ENCODE measurements at places on chromosomes 1 and 21. TPM values are rescaled to one million over a fixed set of nuclear protein-coding genes. Genes with fewer than 3 reads are reported as not detected.

ARHGAP30 gene
- 260 TPM for total RNA-seq

DNA sequence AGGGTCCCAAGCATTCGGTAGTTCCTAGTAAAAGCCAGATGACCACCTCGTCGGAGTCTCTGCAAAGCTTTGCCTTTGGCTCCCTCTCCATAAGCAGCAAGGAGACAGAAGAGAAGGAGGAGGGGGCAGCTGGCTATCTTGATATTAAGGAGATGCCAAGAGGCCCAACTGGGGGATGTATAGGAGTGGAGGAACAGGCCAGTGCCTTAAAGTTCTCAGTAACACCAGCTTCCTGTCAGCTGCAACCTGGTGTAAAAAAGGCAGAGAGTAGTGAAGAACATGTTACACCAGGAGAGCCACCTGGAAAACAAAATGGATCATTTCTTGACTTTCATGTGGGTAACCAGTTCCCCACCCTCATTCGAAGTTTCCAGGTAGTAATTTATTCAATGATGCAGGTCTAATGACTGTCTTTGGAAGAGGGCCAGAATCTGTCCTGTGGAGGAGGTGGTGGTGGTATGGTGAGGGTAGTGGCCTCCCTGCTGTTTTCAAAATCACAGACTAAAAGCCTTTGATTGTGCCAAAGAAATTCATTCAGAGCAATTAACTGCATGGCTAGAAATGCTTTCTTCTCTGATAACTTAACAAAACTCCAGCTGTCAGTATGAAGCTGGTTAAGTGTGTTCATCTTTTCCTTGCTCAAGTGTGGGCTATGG is 27.3 kb downstream of the TMEM200B start:
- no peaks in the 10 kb centered on the region for H3K27me3 ChIP-seq
- peaks cover 2% of the 10 kb centered on the region for H3K4me1 ChIP-seq
- peaks cover 34% of the 10 kb centered on the region for H3K36me3 ChIP-seq
- no peak overlapping the region for H3K4me3 ChIP-seq
- H3K27ac ChIP-seq, result no peak overlapping the region

GRCh38 chr1:2982615-2983318 is 38.5 kb upstream of the ACTRT2 start:
- no peak for DNase-seq
- H3K4me3 ChIP-seq, result no peak overlapping the region
- H3K27me3 ChIP-seq, result no peaks in the 10 kb centered on the region

NPPB gene
- total RNA-seq, result not detected

DNA sequence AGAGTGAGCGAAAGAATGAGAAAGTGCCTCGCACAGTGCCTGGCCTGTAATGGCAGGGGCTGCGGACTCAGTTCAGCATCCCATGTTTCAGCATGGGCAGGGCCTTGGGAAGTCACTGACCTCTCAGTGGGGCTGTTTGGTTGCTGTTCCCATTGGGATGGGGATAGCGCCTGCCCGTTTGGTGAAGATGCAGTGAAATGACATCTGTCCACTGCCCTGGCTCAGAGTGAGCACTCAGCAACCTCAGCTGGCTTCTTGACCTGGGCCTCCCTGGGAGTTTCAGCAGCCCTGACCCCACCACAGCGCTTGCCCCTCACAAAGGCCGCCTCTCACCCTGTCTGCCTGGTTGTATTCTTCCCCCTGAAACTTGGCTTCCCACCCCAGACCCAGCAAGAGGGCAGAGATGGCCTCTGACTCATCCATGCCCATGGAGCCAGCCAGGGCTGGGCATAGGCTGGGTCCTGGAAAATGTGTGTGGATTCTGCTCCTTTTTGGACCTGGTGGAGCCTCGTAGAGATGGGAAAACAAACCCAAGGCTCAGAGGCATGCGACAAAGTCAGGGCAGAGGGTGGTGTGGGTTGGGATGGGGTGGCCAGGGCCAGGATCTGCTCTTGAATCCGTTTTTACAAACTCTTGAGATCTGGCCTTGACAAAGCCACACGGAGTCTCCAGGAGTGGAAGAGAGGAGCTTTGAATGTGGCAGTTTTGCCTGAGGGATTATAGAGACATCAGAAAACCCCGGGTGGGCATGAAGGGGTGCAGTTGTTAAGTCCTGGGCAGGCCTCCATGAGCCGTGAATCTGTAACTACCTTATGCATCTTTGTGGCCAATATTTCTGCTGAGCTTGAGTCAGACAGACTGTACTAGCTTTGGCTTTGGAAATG is 1.2 kb downstream of the XKR8 start:
- peaks cover 4% of the 10 kb centered on the region for H3K36me3 ChIP-seq
- peak overlapping the region; percentile 85 for H3K4me3 ChIP-seq
- H3K27ac ChIP-seq, result peak overlapping the region; percentile 21
- peaks cover 18% of the 10 kb centered on the region for H3K4me1 ChIP-seq

DNA sequence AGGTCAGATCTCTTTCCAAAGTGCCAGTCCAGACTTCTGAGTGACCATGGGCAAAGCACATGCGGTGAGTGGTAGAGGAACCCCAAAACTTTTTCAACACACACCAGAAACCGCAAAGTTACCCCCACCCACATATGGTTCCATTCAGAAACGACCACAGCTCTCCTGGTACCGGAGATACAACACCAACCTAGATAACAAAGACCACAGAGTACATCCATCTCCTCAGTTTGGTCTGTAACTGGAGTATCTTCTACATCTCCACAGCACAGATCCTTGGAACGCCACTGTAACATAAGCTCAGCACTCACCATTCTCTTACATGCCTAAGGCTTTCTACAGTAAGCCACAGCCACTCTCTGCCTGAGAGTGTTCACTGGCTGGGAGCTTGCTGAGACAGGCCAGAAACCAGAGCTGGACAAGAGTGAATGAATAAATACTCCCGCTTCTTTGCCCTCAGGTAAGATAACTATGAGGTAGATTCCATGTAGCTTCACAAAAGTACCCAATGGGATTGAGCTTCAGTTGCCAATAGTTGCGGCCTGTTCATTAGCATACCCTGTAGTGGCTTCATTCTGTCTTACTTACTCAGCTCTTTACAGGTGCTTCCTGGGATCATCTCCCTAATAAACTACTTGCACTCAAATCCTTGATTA is 81.8 kb downstream of the SMYD3 start:
- H3K27ac ChIP-seq, result no peak overlapping the region
- no peak for DNase-seq
- H3K36me3 ChIP-seq, result peaks cover 7% of the 10 kb centered on the region
- H3K27me3 ChIP-seq, result no peaks in the 10 kb centered on the region

GRCh38 chr1:42040159-42040558 is 113.1 kb upstream of the GUCA2B start:
- no peak for DNase-seq
- H3K36me3 ChIP-seq, result no peaks in the 10 kb centered on the region
- H3K4me3 ChIP-seq, result no peak overlapping the region
- H3K27me3 ChIP-seq, result peaks cover 5% of the 10 kb centered on the region

RNF115 gene
- total RNA-seq, result 14.7 TPM

DNA sequence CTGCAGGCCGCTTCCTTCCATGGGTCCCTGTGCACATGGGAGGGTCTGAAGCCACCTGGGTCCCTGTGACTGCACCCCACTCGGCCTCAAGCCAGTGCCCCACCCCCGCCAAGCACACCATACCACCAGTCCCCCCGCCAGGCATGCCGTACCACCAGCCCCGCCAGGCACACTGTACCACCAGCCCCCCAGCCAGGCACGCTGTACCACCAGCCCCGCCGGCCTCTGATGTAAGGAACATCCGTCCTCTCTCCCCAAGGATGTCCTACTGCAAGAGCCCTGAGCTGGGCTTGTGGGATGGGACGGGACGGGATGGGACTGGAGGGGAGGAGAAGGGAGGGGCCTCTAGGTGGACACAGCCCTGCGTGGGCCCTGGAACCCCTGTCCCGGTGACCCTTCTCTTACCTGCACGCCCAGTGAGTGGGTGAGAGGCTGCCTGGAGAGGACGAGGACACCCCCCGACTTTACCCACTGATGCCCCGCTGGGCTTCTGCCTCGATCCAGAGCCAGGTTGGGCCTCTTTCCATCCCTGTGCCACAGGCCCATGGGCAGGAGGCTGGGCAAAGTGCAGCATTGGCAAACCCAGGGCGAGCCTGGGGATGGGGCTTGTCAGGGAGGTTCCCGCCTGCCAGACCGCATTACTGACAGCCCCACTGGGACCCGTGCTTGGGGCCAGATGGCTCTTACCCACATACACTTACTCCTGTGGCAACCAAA is 40.8 kb upstream of the COL6A1 start:
- H3K4me1 ChIP-seq, result no peaks in the 10 kb centered on the region
- H3K4me3 ChIP-seq, result no peak overlapping the region
- no peaks in the 10 kb centered on the region for H3K36me3 ChIP-seq

DYNLT5 gene
- not detected for total RNA-seq

GRCh38 chr1:42978317-42979035 is 19.8 kb upstream of the SLC2A1 start:
- no peaks in the 10 kb centered on the region for H3K27me3 ChIP-seq
- peaks cover 7% of the 10 kb centered on the region for H3K36me3 ChIP-seq
- no peak overlapping the region for H3K27ac ChIP-seq
- DNase-seq, result no peak
- H3K4me3 ChIP-seq, result no peak overlapping the region

DNASE2B gene
- not detected for total RNA-seq

GPATCH2 gene
- total RNA-seq, result 10.0 TPM

DNA sequence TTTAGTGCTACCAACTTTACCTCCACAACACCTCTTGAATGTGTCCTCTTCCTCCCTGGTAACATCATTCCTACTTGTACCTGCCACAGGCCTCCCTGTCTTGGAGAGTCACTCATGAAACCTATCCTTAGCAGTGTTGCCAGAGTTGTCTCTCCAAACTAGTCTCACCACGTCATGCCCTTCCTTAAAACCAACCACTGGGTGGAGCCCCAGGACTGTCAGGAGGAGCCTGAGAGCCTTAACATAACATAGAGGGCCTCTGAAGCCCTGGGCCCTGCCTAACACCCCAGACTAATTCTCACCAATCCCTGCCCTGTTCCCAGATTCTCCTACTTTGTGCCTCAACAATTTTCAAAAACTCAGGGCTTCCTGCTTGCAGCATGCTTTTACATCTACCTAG is 65.3 kb downstream of the ZNF697 start:
- H3K36me3 ChIP-seq, result no peaks in the 10 kb centered on the region
- DNase-seq, result no peak
- H3K27ac ChIP-seq, result no peak overlapping the region
- peaks cover 1% of the 10 kb centered on the region for H3K4me1 ChIP-seq

DNA sequence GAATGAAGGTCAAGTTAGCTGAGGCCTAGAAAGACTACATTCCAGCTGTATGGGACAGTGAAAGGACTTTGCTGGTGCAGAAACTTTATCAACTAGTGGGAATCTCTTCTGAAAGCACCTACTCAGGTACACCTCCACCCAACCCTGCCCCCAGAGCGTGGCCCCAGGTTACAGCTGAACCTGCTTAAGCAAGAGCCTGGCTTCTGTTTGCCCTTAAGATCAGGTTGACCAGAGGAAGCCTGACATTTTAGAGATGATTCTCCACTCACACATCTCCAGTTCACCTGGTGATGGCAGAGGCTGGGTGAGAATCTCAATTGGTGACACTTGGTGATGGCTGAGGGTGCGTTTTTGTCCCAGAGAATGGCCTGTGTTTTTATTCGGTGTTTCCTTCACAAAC is 24.0 kb downstream of the ELAPOR1 start:
- no peak overlapping the region for H3K27ac ChIP-seq
- no peaks in the 10 kb centered on the region for H3K36me3 ChIP-seq
- H3K4me1 ChIP-seq, result peaks cover 7% of the 10 kb centered on the region

AMY2B gene
- total RNA-seq, result 23.3 TPM

ADGRL2 gene
- not detected for total RNA-seq

DNA sequence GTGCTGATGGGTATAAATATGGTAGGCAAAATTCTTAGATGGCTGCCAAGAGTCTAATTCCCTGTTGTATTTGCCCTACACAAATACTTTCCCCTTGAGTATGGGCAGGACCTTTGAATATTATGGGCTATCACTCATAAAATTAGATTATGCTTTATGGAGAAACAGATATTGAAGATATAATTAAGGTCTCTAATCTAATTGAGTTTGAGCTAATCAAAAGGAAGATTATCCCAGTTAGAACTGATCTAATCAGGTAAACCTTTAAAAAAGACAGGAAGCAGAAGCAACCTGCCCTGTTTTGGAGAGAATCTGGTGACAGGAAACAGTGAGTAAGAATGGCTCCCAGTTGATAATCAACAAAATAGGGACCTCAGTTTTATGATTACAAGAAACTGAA is 609.0 kb upstream of the PRMT6 start:
- H3K4me3 ChIP-seq, result no peak overlapping the region
- H3K4me1 ChIP-seq, result no peaks in the 10 kb centered on the region
- H3K27ac ChIP-seq, result no peak overlapping the region
- no peaks in the 10 kb centered on the region for H3K27me3 ChIP-seq
- H3K36me3 ChIP-seq, result no peaks in the 10 kb centered on the region

DNA sequence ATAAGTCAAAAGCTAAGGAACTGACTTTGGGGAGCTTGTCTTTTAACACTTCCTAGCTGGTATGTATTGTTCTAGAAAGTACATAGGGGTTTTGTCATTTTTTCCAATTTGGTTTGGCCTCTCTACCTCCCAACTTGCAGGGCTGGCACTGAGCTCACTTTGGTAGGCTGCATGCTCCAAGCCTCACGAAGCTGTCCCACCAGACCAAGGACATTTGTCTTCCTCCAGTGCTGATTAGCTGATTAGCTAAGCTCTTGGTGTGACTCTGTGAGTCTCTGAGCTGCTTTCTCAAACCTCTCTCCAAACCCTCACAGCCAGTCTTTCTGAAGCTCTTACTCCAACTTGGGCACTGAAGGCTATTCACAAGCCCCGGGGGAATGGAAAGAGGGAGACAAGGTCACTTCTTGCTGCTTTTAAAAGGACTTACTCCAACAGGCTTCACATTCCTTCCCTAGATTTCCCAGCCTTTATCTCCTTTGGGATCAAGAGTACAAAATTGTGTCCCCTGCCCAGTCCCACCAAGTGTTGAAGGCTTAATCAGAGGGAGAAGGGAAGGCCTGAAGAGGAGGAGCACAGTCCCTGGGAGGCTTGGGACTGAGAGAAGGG is 893 bp upstream of the CFAP45 start:
- no peak for DNase-seq
- H3K27ac ChIP-seq, result no peak overlapping the region
- H3K27me3 ChIP-seq, result peaks cover 12% of the 10 kb centered on the region
- peaks cover 3% of the 10 kb centered on the region for H3K36me3 ChIP-seq
- H3K4me1 ChIP-seq, result no peaks in the 10 kb centered on the region

NEK2 gene
- 32.7 TPM for total RNA-seq

- peak overlapping the region; percentile 99 for H3K27ac ChIP-seq
- no peak for DNase-seq
- peaks cover 36% of the 10 kb centered on the region for H3K4me1 ChIP-seq
- H3K36me3 ChIP-seq, result peaks cover 18% of the 10 kb centered on the region
Measured at GRCh38 chr1:46342084-46342656, 1.6 kb downstream of the NSUN4 start.

GRCh38 chr1:17439250-17440073 is at the start of gene RCC2:
Gene RCC2, minus strand, starts transcription at chr1:17439677. Its CDS starts 1,163 bp downstream, at chr1:17438514.
- peaks cover 7% of the 10 kb centered on the region for H3K36me3 ChIP-seq
- DNase-seq, result peak; percentile 82
- peak within 1 kb of the TSS; percentile 93 for H3K4me3 ChIP-seq
- H3K4me1 ChIP-seq, result peaks cover 37% of the 10 kb centered on the region
- H3K27ac ChIP-seq, result peak within 1 kb of the TSS; percentile 97
- H3K27me3 ChIP-seq, result no peaks in the 10 kb centered on the region

GRHL3 gene
- total RNA-seq, result not detected
